ENCODE measurements at places on chromosomes 4 and X.

GRCh38 chr4:161448550-161449180 lies 715.1 kb downstream of the FSTL5 start:
- no peak for DNase-seq

DNA sequence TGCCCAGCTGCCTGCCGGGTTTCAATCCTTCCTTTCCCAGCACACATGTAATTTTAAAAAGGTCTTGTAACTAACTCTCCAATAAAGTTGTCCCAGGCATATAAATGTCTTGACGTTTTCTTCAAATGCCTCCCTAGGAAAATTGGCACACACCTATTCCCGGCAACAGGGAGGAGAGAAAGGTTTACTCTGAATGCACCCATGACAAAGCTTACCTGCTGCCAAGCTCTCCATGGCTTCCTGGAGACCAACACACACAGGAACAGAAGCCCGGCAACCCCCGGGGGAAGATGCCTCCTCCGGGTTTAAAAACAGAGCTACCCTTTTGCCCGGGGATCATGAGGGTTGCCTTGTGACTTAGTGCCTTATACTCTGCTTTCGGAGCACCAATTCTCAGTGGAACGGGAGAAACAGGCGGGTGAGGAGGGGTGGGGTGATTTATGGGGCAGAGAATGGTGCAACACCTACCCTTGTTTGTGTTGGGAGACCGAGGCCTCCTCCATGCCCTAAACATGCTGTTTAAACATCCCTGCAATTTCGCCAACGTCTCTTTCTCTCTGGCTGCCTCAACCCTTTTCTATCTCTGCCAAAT lies 4.8 kb upstream of the GYG2 start:
- no peak for DNase-seq

DNA sequence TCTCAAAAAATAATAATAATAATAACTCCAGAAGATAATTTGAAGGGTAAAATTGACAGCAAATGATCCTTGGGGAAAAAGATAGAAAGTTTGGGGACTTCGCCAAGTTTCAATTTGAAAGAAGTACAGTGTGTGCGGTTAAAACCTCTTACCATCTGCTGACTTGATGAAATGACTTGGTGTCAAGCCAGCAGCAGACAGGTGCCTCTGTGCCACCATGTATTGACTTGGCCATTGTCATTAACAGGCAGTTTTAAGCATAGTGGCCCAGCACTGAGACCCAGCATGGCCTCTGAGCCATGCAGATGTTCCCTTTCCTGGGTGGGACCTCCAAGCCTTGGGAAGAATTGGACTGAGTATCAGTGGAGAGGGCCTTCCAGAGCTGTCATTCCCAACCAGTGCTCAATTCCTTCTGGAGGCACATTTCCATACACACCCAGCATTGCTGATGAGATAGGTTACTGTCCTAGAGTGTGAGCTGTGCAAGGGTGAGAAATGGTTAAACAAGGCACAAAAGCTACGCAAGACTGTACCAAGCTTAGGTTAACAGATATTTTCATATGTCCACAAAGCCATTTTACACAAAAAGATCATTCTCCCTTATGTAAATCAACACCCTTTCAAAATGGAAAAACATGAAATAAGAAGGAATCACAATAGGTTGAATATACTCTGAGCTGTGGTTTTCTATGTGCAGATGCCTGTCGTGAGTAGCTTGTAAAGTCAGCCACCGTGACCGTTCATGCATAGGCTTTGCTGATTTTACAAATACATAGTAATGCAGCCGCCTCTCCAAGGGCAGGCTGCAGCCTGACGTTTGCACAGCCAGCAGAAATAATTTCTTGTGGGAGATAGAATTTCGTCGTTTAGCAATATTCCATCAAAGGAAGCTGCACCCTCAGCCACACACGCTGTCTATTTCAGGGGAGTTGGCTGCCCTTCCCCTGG lies 59.4 kb upstream of the FBXW7 start:
- DNase-seq: no peak

DNA sequence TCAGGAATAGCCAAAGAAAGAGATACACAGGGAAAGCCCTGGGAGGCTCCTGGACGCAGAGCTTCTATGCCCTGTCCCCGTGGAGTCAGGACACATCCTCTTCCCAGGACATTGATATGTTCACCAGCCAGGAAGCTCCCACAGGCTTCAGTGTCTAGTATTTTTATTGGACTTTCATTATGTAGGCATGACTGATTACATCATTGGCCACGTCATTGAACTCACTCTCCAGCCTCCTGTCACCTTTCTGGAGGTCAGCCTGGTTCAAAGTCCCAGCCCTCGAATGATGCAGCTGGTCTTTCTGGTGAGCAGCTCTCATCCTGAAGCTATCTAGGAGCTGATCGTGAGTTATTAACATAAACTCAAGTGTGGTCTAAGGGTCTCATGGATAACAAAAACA lies 104.1 kb downstream of the CPEB2 start:
- no peak for DNase-seq

DNA sequence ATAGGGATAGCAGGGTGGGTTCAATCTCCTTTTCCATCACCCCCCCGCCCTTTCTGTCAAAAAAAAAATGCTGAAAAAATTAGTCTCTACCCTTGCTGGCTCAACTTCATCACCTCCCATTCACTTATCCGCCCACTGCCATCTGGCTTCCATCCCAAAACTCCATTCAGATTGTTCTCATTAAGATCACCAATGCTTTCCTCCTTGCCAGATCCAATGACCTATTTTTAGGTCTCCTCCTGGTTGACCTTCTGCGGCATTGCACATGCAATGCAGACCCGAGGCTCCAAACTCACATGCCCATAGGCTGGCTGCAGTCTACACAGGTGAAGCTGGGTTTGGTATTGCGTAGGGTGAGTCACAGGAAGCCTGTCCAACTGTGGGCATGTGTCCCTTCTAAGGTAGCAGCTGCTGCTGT lies 21.1 kb upstream of the STIM2 start:
- DNase-seq: no peak

GRCh38 chrX:3348191-3348590 lies 1.7 kb upstream of the MXRA5 start:
- no peak for DNase-seq

- no peak for DNase-seq
Observed at GRCh38 chr4:168151327-168151726, 59.0 kb downstream of the ANXA10 start.

GRCh38 chrX:78327370-78328086 lies at the start of gene CYSLTR1:
TSS of gene CYSLTR1 (minus strand) at chrX:78327611. CDS start at chrX:78273746, 53,865 bp downstream.
- peak; percentile 85 for DNase-seq

- DNase-seq: no peak
Observed at GRCh38 chrX:7574325-7574724, 268.6 kb upstream of the VCX start.

DNA sequence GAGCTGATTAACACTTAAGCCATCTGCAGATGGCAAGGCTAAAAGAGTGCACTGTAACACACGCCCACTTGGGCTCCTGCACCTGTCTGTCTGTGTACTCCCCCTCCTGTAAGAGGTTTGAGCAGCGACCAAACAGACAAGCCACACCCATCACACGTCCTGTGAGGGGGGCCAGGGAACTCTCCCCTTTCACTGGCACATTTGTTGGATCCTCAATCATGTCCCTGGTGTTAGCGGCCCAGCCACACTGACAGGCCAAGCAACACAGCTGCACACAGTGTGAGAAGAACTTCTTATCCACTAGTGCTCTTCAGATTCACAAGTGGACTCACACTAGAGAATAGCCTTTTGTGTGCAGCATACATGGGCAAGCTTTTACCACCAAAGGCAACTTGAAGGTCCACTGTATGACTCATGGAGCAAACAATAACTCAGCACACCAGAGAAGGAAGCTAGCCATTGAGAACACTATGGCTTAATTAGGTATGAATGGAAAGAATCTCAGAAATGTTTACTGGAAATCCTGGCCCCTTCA lies 29.1 kb upstream of the UTP14A start:
- no peak for DNase-seq

DNA sequence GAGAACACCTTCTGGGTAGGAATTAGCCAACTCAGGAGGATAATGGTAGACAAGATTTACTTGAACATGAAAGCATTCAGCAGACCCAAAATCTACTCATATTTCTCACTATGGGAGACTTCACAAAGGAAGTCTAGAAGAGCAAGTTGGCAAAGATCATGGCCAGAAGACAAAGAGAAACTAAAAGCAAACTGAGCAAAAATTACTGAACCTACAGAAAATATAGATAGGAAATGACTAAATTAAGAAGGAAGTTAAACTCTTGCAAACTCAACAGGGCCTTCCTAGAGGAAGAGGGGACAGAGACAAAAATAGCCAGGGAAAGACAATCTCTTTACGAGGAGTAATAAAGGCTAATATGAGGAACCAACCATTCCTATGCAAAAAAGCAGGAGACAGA lies 18.7 kb downstream of the CORIN start:
- DNase-seq: peak; percentile 46

- peak; percentile 87 for DNase-seq
Observed at GRCh38 chrX:53479301-53479700, 45.1 kb upstream of the HSD17B10 start.

DNA sequence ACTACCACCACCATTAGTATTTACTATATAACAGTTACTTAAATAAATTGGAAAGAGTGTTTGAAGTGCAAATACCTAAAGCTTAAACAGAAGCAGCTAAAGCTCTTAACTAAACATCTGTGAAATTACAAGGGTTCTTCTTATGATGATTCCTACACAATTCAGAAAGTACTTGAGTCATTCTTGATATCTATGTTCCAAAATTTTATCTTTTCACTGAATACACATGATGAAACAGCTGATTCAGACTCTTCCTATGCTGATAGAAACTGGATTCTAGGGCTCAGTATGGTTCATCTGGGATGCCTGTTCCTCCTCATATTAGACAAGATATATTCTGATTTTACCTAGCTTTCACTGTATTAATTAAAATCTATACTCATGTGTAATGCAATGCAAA lies 13.6 kb downstream of the EREG start:
- DNase-seq: peak; percentile 35

DNA sequence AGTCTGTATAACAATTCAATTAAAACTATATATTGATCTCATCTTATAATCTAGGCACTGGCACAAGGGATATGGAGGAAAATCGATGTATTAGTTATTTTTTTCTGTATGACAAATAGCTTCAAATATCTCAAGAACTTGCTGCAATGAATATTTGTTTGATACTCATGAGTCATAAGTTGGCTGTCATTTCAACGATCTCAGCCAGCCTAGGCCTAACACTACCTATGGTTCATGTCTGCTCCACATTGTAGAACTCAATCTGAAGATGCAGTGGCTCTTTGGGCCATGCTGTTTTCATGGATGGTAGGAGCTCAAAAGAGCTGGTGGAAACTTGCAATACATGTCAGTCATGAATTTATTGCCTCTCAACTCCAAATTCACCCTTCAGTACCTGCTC lies 44.7 kb downstream of the MAGEB17 start:
- no peak for DNase-seq

GRCh38 chrX:5113128-5113527 lies 1115.5 kb downstream of the NLGN4X start:
- DNase-seq: peak; percentile 60

DNA sequence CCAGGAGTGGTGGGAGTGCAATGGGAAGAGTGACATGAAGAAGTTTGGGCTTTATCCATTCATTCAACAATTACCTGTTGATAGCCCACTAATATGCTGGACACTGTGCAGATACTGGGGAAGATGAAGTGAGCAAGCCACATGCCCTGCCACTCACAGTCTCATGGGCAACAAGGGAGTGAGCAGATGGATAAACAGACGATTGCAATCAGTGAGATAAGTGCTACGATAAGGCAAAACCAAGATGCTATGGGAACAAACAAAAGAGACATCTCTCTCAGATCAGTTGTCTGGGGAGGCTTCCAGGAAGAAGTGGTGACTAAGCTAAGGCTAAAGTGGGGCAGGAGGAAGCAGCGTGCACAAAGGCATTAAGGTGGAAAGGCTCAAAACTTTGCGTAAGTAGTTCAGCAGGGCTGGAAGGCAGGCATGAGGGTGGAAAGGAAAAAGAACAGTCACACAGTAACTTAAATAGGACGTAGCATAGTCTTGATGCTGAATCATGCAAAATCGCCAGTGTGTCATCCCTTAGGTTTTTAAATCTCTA lies 31.7 kb downstream of the GAB3 start:
- DNase-seq: peak; percentile 46

- no peak for DNase-seq
Observed at GRCh38 chr4:139535228-139535870, 20.7 kb downstream of the SETD7 start.

GRCh38 chr4:181323061-181323460 lies 920.1 kb upstream of the TENM3 start:
- no peak for DNase-seq

All from OCI-M1 (cell line).